ENCODE measurements at places on chromosomes 7 and 10.

- no peak for DNase-seq
These were observed 63.4 kb upstream of the STRIP2 start for GRCh38 chr7:129370812-129371211.

DNA sequence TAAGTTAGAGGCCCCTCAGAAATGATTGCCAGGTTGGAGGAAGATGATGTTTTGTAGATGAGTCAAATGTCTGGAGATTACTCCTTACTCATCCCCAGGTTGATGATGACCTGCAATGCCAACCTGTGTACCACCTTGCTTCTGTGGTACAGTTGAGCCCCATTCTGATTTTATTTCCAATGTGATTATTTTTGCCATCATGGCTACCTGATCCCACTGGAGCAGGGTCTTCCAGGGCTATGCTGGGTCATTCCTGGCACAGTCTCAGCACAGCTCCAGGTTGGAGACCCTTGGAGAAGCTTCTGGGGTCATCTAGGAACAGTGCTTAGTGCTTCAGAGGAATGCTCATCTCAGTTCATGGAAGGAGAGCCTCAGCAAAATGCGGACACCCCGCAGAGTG, 34.3 kb downstream of the LRRC18 start:
- DNase-seq = no peak

- peak; percentile 90 for DNase-seq
These were observed at the start of gene CCDC186 for GRCh38 chr10:114173921-114174694. TSS of gene CCDC186 (minus strand) at chr10:114174203. CDS start at chr10:114163268, 10,935 bp downstream.

- no peak for DNase-seq
These were observed 98.0 kb downstream of the NPSR1 start for GRCh38 chr7:34756025-34756437.

DNA sequence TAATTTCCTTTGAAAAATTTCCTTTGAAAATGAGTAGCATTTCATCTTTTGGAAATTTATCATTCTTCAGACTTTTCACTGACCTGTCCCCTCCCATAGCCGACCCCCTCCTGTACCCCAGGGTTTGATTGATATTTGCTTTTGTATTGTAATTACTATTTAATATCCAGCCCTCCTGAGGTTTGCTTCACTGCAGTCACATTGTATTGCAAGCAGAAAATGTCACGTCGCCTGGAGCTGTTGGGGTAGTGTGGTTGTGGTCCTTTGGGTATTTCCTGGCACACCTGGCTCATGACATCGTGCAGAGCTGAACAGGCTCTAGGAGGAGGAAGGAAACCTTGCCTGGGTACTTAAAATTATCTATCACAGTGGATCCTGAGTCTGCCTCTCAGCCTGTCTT, 116.1 kb downstream of the INSYN2A start:
- no peak for DNase-seq

DNA sequence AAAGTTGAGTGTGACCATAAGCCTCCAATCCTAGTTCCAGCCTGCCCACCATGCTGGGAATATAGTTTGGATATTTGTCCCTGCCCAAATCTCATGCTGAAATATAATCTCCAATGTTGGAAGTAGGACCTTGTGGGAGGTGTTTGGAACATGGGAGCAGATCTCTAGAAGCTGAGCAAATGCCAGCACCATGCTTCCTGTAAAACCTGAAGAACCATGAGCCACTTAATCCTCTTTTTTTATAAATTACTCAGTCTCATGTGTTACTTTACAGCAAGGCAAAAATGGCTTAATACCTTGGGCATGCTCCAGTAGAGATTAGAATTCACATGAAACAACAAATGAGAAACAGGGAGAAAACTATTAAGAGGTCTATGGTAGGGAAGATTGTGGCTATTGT, 27.2 kb downstream of the STEAP1 start:
- no peak for DNase-seq

- DNase-seq = no peak
These were observed 15.6 kb upstream of the CRHR2 start for GRCh38 chr7:30697719-30698460.

DNA sequence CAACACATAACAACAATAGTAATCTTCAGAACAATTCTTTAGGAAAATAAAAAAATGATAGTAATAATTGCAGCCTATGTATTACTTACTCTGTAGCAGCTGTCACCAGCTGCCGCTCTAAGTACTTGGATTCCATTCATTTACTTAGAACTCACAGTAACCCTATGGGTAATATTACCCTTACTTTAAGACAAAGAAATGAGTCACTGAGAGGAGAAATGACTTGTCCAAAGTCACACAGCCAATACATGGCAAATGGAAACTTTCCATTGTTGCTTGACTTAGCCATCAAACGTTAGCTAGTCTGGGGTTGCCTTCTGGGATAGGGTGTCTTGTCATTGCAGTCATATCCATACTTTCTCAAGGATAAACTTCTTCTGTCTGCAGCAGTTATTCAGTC, 3.6 kb downstream of the CCNY start:
- no peak for DNase-seq

- DNase-seq = no peak
These were observed 93.5 kb upstream of the MPP7 start for GRCh38 chr10:28396331-28396730.

GRCh38 chr7:139522830-139523198, 671 bp upstream of the CLEC2L start:
- DNase-seq = no peak

DNA sequence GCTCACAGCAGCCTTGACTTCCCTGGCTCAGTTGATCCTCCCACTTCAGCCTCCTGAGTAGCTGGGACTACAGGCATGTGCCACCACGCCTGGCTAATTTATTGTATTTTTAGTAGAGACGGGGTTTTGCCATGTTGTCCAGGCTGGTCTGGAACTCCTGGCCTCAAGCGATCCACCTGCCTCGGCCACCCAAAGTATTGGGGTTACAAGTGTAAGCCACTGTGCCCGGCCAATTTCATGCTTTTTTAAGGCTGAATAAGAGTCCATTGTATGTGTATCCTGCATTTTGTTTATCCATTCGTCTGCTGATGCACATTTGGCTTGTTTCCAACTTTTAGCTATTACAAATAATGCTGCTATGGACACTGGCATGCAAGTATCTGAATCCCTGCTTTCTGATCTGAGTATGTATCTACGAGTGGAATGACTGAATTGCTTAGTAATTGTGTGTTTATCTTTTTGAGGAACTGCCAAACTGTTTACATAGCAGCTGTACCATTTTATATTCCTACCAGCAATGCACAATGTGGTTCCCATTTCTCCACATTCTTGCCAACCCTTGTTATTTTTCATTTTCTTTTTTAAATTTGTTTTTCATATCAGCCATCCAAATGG, 37.3 kb upstream of the TPST1 start:
- DNase-seq = no peak

DNA sequence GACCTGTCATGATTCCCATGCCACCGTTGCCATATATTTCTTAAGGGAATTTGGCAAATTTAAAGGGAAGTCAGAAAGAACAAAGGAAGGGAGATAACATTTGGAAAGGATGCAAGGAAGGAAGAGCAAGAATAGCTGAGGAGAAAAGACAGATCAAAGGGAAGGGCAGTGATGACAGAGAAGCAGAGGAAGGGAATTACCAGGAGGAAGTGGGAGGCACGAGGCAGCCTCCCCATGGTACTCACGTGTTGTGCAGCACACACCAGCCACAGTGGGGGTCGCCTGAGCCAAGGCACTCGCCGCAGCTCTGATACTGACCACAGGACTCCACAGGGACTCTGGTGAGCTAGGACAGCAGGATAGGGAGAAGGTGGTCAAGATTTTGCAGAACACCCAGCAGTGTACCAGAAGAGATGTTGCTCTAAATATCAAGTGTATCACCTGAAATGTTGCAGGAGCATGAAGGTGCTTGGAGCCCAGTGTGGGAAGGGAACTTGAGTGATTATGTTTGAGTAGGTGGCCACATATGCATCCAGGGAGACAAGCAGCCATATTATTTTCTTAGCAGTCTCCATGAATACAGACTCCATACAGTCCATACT, 335.3 kb downstream of the PLXNA4 start:
- no peak for DNase-seq

DNA sequence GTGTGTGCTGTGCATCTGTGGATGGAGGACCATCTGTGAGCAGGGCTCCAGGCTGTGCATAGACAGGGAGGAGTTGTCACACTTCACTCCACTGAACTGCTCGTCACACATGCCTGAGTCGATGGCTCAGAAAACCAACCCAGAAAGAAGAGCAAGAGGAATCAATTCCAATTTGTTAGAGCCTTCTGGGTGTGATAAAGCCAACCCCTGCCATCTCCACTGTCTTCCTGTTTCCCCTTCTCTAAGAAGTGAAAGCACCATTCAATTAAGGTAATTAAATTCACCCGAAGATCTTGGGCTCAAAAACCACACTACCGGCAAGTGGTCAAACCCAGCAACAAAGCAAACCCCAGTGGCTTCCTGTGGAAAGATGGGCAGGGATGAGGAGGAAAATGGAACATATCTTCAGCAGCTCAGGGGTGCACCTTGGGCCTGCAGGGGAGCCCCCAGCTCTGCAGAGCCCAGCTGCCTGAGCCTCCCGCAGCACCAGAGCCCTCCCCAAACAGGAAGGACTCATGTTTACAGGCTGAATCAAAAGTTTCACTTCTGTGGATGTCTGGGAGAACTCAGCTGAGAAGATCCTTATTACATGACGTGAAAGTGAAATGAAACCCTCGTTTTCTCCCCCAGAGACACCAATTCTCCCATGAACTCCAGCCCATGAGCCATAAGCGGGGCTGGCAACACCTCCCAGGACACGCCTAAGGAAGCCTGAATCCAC, 10.9 kb downstream of the C10orf71 start:
- DNase-seq = no peak

GRCh38 chr7:127745445-127745844, 93.5 kb downstream of the SND1 start:
- DNase-seq = no peak

DNA sequence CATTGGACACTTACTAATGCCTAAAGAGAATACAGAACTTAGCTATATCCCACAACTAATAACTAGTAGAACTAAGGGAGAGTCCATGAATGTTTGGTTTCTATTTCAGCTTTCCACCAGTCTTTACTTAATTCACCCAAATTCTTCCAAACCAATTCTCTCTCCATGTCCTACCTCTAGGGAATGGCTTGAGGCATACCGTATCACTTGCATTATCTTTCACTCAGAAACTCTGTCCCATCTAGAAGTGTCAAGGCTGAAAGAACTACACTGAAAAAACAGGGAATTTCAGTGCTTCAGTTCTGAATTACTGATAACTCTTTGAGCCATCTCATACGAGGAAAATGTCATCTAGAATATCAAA, 758 bp downstream of the TMEM168 start:
- DNase-seq = no peak

- no peak for DNase-seq
These were observed 315.3 kb downstream of the SNX13 start for GRCh38 chr7:17625043-17625442.

DNA sequence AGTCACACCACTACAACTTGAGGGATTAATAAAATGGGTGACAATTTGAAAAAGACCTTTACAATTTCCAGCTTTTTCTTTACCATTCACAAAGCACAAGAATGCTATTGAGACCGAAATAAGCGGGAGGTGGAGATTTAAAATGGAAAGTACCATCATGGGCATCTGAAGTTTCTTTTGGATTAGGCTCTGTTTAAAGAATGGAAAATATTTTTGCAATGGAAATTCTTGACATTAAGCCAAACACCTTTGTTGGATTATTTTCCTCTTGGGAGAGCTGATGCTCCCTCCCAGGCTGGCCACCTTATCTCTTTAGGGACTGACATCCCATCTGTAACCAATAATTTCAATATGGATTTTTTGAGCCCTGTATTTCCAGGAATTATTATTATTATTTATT, 62.5 kb downstream of the BPGM start:
- DNase-seq = no peak

DNA sequence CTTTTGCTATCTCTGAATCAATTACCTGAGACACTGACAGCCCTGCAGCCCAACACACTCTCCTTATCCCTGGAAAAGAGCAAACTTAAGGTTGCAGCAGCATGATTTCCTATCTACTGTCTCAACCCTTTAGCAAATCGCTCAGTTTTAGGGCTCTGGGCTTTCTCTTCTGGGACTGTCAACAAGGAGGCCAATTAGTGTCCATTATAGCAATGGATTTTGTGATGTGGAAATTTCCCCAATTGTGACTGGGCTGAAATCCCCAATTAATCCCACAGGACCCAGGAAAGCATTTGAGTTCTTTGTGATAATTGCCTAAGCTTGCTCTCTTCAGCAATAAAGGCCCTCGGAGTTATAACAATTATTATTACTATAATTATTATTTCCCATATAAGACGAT, 197.0 kb downstream of the ZNF438 start:
- DNase-seq = no peak

- no peak for DNase-seq
These were observed 192.0 kb downstream of the ADK start for GRCh38 chr10:74342991-74343390.

DNA sequence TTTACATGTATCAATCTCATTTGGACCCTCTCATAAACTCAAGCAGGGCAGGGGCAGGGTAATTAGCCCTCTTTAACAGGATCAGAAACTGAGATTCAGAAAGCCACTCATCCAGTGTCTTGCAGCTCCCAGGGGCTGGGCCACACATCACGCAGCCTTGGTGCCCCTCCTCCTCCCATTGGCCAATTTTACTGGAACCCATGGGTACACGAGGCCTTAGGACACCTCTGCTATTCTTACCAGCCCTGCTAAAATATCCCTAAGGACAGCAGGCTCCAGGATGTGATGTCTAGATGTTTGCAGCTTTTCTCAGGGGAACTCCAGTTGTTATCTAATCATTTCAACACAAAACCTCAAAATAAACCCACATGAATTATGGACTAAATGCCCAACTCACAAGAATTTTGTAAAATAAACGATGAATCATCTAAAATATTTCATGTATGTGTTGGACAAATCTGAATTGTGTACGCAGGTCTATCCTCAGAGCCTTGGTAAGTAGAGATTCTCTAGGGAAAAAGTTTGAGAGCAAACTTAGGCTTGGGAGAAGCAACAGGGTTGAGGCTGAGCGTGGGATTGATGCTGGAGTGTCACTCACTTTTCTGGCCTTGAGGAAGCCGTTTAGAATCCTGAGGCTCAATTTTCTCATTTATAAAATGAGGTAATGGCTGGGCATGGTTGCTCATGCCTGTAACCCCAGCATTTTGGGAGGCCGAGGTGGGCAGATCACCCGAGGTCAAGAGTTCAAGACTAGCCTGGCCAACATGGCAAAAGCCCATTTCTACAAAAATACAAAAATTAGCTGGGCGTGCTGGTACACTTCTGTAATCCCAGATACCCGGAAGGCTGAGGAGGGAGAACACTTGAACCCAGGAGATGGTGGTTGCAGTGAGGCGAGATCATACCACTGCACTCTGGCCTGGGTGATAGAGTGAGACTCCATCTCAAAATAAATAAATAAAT, 69.7 kb upstream of the TNS3 start:
- no peak for DNase-seq

- DNase-seq = no peak
These were observed 211.5 kb upstream of the PRSS1 start for GRCh38 chr7:142537760-142538159.

DNA sequence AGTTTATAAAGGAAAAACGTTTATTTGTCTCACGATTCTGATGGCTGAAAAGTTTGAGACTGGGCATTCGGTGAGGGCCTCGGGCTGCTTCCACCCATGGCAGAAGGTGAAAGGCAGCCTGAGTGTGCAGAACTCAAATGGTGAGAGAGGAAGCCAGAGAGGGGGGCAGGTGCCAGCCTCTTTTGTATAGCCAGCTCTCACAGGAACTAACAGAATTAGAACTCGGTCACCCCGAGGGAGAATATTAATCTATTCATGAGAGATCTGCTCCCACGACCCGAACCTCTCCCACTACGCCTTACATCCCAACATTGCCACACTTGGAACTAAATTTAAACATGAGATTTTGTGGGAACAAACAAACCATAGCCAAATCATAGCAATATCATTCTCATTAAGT, 112.6 kb downstream of the ZPBP start:
- DNase-seq = no peak

Data from stimulated activated CD4-positive, alpha-beta T cell treated with anti-CD3 and anti-CD28 coated beads, Interleukin-1b, Interleukin-23, amount 100 ng/mL, for 1 hour (primary cell).